ENCODE measurements at places on chromosomes 5 and 9. TPM values are rescaled to one million over a fixed set of nuclear protein-coding genes. Genes with fewer than 3 reads are reported as not detected.

LOX gene
- 33.4 TPM for total RNA-seq

PDE8B gene
- total RNA-seq: 0.26 TPM

SH3GLB2 gene
- total RNA-seq: 42.3 TPM

HBEGF gene
- 1.8 TPM for total RNA-seq

TAF1L gene
- total RNA-seq: under 0.01 TPM

FABP6 gene
- total RNA-seq: not detected
